ENCODE measurements at places on chromosomes 16 and 17.

- no peak for DNase-seq
These were observed 1.6 kb upstream of the C17orf107 start for GRCh38 chr17:4897785-4898184.

DNA sequence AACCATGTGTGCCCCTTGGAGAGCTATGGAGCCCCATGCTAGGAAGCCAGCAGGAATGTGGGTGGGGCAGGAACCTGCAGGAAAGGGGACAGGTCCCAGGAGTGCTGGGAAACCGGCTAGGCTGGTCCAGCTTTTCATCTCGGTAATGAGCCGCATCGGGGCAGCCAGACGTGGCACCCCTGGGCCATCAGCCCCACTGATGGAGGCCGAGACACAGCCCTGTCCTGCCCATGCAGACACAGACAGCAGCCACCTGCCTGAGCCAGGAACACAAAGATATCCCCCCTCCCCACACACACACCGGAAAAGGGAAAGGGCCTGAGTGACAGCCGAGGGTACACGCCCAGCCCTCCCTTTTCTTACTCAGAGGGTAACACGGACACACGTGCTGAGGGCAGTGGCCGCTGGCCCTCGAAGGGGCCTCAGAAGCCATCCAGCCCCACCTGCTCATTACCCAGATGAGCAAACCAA, 18.1 kb downstream of the PPL start:
- DNase-seq = no peak

DNA sequence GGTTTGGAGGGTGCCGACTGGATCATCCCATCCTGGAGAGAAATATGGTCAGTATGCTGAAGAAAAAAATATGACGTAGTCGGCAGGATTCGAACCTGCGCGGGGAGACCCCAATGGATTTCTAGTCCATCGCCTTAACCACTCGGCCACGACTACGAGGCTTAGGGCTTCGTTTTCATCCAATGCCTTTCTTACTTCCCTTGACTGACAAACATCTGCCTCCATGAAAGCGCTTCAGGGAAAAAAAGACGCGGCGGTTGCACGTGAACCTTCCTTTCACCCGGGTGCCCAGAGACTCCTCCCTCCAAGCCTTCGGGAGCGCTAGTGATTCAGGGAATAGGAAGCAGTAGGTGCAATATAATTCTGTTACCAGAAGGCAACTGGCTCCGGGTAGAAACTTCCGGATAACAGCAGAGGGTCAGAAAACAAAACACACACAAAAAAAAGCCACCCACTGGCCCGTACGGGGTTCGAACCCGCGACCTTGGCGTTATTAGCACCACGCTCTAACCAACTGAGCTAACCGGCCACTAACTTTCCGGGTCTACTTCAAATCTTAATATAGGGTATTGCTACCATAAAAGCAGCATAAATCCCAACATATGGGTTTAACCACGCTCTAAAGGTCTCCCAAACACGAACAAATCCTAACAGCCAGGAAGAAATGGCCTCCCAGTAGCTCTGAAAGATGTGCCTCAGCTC, 16.3 kb upstream of the AURKB start:
- DNase-seq = no peak

GRCh38 chr17:28985950-28986713, 19.7 kb downstream of the SEZ6 start:
- no peak for DNase-seq

- no peak for DNase-seq
These were observed 2.5 kb downstream of the MSRB1 start for GRCh38 chr16:1940273-1941161.

DNA sequence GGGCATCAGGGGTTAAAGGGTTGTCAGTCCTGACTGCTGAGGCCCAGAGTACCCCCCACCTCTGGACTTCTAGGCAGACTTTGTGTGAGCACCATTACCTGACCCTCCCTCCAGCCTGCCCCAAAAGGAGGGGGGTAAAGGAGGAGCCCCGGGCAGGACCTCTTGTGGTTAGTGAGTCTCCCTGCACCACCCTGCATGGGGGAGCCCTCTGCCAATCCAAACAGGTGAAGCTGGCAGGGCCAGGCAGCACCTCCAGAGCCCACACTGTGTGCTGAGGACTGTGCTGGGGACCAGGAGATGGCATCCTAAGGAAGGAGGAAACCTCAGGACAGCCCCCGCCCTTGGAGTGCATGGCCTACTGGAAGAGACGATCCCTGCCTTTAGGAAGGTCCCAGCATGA, 2.6 kb upstream of the KRT14 start:
- no peak for DNase-seq

GRCh38 chr17:66474258-66474657, 171.8 kb downstream of the PRKCA start:
- no peak for DNase-seq

- DNase-seq = no peak
These were observed 13.4 kb downstream of the MYO1D start for GRCh38 chr17:32863559-32863958.

GRCh38 chr16:84550096-84550495, 45.6 kb upstream of the MEAK7 start:
- no peak for DNase-seq

All from DND-41 (cell line).